ENCODE measurements at places on chromosomes 12 and 14.

GRCh38 chr14:66369157-66369697 is 116.9 kb upstream of the CCDC196 start:
- DNase-seq = no peak

- no peak for DNase-seq
Observed at GRCh38 chr12:11508699-11509098, 113.3 kb upstream of the PRB2 start.

DNA sequence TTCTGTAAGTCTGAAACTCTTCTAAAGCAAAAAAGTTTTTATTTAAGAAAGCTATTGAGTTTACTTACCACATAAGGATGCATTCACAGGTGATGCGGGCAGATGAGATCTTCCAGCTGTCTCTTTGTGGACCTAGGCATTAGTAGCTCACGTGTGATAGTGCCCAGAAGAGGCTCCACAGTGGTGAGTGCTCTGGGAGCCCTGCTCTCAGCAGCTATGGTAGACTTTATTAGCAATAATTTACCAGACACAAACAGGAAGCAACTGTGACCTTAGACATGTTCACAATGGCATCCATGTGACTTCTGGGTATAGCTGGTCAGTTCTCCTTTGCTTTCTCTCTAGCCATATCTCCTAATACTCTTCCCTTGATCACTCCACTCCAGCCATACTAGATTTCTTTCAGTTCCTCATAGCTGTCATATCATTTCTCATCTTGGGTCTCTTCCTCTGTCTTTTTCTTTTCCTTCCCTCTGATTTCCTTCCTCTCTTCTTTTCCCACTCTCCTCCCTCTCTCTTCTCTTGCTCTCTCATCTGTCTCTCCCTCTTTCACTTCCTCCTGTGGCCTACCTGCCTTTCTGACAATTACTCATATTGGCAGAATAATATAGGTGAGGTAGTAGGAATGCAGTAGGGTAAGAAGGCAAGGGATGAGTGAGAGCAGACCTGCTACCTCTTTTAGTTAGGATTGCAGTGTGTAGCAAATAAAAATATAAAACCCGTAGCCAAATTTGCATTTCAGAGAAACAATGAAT is 75.2 kb upstream of the SCAF11 start:
- no peak for DNase-seq

DNA sequence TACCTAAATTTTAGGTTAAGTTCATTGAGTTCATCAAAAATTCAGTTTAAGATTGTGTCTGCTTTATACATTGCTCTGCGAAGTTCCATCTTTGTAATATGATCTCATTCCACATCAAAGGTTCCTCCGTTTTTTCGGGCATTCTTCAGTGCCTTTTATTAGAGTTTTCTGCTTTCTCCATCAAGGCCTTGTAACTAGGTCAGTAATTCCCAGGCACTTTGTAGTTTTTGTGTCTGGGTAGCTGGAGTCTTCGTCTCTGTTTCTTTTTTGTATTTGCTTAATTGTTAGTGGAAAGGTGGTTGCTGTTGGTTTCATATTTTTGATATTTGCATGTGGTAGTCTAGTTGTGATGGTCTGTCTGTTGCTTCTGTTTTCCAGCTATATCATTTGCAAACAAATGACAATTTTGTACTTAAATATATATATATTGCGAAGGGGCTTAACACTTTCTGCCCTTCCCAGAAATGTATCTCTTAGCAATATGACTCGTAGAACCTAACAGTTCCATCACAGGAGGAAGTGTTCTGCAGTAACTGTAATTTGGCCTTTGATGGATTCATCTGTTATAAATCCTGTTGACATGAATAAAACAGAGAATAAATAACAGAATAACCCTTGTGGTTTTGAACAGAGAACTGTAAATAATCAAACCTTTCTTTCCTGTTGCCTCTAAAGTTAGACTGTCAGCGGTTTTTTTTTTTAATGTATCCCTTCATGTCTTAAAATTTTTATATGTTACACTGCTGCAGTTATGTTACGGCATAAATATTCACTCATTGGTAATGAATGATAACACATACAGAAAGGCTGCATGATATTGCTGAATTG is 88.4 kb upstream of the DYNC1H1 start:
- DNase-seq = no peak
